Stimulated activated CD8-positive, alpha-beta memory T cell treated with anti-CD3 and anti-CD28 coated beads, Interleukin-15, amount 100 ng/mL, for 24 hours (primary cell): ENCODE measurements at places on chromosomes 7 and 10.

GRCh38 chr7:20839987-20840386, 53.3 kb upstream of the SP8 start:
- no peak for DNase-seq

- DNase-seq = no peak
Measured at GRCh38 chr10:109893386-109893785, 29.9 kb downstream of the XPNPEP1 start.

- no peak for DNase-seq
Measured at GRCh38 chr7:32935558-32935957, 21.7 kb upstream of the FKBP9 start.

- DNase-seq = no peak
Measured at GRCh38 chr7:156566812-156567549, 73.6 kb upstream of the RNF32 start.

DNA sequence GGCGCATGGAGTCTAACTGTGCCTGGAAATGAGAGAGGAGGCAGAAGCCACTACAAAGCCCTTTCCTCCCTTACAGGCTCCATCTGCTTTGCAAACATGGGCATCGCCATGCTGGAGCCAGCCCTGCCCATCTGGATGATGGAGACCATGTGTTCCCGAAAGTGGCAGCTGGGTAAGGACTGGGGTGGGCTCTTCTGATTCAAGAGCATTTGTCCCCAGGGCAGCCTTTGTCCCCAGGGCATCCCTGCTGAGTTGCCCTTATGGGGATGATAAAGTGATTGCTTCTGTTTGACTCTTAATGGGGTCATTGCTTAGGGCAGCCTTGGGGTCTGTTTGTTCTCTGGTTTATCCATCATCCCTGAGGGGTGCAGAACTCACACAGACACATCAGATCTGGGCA, 16.8 kb downstream of the SLC18A2 start:
- no peak for DNase-seq

DNA sequence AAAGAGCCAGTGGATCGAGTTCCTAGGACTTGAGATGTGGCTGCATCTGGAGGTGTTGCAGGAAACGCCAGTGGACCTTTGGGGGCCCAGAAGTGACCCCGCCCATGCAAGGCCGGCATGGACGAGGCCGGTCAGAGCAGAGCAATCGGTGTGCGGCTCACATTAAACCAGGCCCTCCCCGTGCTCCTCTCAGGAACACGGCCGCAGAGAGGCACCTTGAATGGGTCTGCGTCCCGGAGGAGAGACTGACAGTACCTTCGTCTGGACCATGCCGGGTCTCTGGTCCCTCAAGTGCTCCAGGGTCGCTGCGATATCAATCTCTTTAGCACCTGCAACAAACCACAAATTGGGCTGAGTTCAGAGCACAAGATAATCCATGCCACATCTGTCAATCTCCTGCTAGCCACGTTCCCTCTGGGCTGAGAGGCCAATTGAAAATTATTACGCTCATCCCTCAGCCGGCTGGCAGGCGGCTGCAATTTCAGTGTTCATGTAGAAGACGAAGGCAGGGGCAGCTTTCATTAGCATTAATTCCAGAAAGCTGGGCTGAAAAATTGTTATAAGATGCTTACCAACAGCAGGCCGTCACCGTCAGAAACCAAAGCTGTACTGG, 212.0 kb downstream of the DNAJB6 start:
- DNase-seq = no peak

DNA sequence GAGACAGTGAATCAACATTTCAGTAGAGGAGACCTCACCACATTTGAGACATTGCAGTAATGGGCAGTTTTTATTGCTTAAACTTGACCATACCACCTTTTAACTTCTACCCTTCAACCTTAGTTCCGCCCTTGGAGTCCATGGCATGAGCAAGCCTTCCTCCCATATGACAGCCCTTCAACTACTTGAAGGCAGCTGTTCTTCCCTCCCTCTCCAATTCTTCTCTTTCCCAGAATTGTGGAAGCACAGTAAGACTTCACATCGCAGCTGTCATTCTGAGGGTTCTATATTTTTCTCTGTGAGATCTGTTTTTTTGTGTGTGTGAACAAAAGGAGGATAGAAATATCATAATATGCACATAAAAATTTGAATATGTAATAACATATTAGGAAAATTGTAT, 2.2 kb upstream of the TSPAN12 start:
- no peak for DNase-seq

DNA sequence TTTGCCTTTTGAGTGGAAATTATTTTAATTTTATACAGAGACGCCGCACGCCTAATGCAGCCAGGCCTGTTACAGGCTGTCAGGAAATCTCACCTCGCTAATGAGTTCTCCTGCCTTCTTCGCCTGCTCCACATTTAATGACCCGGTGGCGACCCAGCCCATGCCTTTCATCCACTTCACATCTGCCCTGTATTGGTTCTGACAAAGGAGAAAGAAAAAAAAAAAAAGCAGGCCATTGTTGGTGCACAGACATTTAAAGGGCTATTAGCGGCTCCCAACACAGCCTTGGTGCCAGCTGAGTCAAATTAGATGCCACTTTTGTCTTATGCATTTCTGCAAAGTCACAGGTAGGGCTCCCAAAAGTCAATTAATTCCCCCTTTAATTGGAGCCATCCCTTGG, 43.3 kb downstream of the NRAP start:
- DNase-seq = no peak

DNA sequence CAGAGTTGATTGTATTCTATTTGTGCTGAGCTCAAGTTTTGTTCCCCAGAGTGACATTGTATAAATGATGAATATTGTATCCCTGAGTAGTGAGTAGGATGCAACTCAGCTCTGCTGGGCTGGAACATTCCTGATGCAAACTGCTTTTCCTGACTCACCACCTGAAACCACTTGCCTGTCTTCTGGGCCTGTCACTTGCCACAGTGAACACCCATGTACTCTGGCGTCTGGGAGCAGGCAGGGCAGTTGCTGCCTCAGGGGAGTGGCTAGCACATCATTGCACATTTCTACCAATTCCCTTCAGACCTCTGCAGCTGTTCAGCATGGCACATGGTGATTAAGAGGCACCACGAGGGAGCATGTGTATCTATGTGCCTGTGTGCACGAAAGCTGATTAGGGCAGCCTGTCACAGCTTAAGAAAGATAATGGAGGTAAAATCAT, 157.3 kb downstream of the SND1 start:
- no peak for DNase-seq

GRCh38 chr7:155725006-155725355, 80.5 kb downstream of the RBM33 start:
- DNase-seq = no peak

DNA sequence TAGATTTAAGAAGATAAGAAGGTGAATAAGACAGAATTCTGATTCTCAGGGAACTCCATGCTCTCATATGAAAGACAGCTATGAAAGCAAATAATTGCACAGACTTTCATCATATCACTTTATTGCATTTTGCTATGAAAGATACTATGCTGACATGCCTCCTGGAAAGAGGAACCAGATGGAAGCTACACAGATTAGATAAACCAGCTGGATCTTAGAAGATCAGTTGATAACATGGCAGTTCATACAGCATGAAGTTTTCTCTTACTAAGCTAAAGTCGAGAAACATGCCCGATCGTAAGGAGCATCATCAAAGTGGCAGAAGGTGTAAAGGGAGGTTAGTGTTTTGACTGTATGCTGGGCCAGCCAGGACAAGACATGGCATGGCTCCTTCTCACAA, 112.5 kb upstream of the DPP6 start:
- DNase-seq = no peak

DNA sequence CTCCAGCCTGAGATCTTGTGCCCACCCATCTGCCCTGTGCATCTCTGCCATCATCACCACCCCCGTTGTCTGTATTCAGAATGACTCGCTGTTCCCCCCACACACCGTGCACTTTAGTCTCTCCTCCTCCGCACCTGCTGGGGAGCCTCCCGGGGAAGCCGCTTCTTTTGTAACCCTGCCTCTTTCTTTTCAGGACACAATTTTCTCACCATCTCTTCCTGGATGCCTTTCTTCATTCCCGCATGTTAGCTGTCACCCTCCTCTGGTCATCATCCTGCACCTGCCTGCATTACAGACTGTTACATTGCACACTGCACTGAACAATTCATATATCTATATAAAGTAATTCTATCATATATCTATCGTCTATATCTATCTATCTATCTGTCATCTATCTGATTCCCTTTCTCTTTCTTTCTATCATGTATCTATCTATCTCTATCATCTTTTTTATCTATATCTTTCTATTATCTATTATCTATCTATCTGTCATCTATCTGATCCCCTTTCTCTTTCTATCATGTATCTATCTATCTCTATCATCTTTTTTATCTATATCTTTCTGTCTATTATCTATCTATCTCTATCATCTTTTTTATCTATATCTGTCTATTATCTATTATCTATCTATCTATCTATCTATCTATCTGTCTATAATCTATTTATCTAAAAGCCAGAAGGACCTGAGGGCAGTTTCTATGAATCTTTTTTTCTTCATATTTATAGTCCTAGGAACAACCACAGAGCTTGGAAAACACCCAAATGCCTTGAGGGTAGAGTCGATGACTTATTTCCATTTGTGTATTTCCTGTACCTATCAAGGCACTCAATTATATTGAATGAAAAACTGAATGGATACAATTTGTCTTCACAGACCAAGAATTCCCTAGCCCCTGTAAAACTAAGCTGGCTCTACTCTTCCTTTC, 642.5 kb downstream of the ACTR3B start:
- DNase-seq = no peak
